CD14-positive monocyte (primary cell): ENCODE measurements at places on chromosomes 2 and 18.

GRCh38 chr2:109129921-109130722 is 1.1 kb downstream of the SH3RF3 start:
- DNase-seq, result no peak
- peak overlapping the region; percentile 87 for H3K4me3 ChIP-seq

- no peaks in the 10 kb centered on the region for H3K4me1 ChIP-seq
- no peaks in the 10 kb centered on the region for H3K36me3 ChIP-seq
- DNase-seq, result no peak
Measured at GRCh38 chr18:56139792-56140254, 498.6 kb downstream of the TXNL1 start.

DNA sequence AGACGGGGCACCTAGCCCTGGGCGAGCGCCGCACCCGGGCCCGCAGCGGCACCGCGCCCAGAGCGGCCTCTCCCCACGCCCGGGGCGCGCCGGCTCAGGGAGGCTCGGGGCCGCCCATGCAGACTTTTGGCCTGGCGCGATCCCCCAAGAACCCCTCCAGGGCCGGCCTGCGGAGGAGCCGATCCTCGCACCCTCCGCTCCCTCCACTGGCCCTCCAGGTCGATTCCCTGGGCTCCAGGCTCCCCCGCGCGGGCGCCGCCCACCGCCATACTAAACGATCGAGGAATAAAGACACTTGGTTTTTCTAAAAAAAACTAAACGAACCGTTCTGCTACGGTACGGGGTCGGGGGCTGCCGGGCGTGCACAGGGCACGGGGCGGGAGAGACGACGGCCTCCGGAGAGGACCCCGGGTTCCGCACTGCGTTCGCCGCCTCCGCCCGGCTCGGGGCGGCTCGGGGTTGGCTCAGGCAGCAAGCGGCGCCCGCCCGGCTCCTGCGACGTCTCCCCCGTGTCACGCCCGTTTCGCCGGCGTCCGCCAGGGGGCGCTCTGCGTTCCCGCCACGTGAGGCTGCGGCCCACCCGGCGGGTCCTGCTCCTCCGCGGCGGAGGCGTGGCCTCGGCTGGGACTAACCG is 365 bp upstream of the KHK start:
- peak; percentile 93 for DNase-seq
- H3K27me3 ChIP-seq, result no peaks in the 10 kb centered on the region
- peak overlapping the region; percentile 84 for H3K27ac ChIP-seq
- H3K4me3 ChIP-seq, result peak overlapping the region; percentile 56
- H3K36me3 ChIP-seq, result no peaks in the 10 kb centered on the region

- no peaks in the 10 kb centered on the region for H3K27me3 ChIP-seq
- H3K4me3 ChIP-seq, result no peak overlapping the region
- H3K27ac ChIP-seq, result peak overlapping the region; percentile 21
- no peaks in the 10 kb centered on the region for H3K36me3 ChIP-seq
- peak; percentile 38 for DNase-seq
Measured at GRCh38 chr2:207332480-207333212, 166.9 kb upstream of the KLF7 start.

DNA sequence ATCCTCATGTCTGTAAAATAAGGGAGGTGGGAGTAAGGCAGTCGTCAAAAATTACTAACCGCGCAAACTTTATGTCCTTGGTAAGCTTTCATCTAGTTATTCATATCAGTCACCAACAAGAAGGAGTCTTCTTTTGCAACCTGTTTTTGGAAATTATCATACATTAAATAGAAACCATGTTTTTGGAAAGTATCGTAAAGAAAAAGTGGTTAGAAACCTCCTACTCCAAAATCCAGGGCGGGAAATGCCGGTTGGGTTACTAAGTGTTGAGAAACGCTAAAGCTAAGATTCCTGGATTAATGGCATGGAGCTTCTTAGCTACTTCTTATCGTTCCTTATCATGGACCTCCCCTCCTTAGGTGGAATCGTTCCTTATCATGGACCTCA is 778 bp downstream of the BBS5 start:
- no peaks in the 10 kb centered on the region for H3K36me3 ChIP-seq
- no peak overlapping the region for H3K27ac ChIP-seq
- peak overlapping the region; percentile 51 for H3K4me3 ChIP-seq
- no peaks in the 10 kb centered on the region for H3K27me3 ChIP-seq
- peaks cover 19% of the 10 kb centered on the region for H3K4me1 ChIP-seq
- DNase-seq, result no peak

DNA sequence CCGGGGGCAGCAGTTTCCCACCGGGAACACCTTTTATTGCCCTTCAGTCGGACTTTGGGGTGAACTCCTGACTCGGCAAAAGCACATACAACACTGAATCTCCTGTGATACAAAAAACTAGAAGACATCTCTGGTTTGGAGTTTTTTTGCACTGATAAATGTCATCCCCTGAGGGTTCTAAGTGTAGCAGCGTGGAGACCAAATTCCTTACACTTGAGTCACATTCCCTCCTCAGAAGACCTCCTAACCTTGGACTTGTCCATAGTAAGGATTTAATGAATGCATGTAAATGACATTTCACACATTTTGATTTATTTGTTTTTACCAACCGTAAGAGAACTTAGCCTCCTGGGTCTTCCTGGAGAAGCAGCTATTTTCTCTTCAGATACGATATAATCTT is 54.0 kb upstream of the GPR45 start:
- no peak overlapping the region for H3K27ac ChIP-seq
- H3K4me1 ChIP-seq, result no peaks in the 10 kb centered on the region
- H3K4me3 ChIP-seq, result no peak overlapping the region
- H3K27me3 ChIP-seq, result no peaks in the 10 kb centered on the region
- no peak for DNase-seq

DNA sequence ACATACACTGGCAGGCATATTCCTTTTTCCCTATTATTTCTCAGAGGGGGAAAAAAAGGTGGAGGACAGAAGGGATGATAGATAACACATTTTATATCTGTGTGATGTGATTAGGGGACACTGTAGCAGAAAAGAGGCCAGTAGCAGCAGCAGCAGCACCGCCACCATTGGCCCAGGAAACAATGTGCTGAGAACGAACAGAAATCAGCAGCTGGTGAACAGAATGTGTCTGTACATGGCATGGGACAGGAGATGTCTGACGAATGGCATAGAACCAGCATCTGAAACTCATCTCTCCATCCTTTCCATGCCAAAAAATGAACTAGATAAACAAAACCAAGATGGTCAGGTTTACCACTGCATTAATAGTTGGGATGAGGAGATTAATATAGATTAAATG is 936.1 kb upstream of the ACVR2A start:
- H3K4me3 ChIP-seq, result no peak overlapping the region
- H3K27me3 ChIP-seq, result no peaks in the 10 kb centered on the region
- no peak overlapping the region for H3K27ac ChIP-seq
- H3K36me3 ChIP-seq, result no peaks in the 10 kb centered on the region

DNA sequence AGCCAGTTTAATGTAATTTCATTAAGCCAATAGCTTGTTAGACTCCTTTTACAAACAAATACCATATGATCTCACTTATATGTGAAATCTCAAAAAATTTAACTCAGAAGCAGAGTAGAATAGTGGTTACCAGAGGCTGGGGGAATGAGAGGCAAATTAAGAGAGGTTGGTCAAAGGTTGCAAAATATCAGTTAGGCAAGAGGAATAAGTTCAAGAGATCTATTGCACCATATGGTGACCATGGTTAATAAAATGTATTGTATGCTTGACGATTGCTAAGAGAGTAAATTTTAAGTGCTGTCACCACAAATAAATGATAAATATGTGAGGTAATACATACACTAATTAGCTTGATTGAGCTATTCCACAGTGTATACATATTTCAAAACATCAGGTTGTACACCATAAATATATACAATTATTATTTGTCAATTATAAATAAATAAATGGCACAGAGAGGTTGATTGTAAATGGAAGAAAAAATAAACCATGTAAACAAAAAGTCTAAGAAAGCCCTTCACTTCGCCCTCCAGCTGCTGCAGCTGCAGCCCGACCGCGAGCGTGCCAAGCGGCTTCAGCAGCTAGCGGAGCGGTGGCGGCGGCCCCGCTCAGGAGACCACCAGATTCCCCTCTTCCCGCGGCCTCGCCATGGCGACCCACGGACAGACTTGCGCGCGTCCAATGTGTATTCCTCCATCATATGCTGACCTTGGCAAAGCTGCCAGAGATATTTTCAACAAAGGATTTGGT is 23.0 kb upstream of the ACTR2 start:
- no peaks in the 10 kb centered on the region for H3K27me3 ChIP-seq
- no peaks in the 10 kb centered on the region for H3K36me3 ChIP-seq
- H3K4me1 ChIP-seq, result peaks cover 11% of the 10 kb centered on the region
- H3K4me3 ChIP-seq, result no peak overlapping the region
